ENCODE measurements at places on chromosomes 13 and 19.

DNA sequence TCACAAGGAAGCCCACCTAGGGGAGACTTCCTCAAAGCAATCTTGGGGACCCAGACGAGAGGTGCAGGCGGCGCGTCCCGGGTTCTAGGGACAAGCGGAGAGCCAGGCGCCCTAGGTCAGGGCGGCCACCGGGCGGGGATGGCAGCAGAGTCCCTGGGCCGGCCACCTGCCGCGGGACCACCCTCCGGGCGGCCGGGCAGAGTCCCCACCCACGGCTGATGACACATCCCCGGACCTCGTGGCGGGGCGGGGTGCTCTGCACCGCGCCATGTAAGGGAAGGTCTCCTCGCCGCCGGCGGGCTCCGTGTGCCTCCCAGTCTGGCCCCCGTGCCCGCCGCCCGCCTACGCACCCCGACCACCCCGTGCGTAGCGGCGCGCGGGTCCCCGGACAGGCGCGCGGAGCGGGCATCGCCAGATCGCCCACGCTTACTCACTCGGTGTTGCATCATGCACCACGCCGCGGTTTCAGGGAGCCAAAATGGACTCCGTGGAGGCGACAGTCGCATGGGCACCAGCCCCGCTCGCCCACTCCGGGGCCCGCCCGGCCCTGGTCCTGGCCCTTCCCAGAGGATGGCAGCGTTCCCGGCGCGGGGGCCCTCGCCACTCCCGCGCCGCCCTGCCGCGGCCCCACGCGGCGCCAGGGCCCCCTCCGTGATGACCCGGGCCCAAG is 643 bp downstream of the SLC7A1 start:
- peak; percentile 50 for DNase-seq

DNA sequence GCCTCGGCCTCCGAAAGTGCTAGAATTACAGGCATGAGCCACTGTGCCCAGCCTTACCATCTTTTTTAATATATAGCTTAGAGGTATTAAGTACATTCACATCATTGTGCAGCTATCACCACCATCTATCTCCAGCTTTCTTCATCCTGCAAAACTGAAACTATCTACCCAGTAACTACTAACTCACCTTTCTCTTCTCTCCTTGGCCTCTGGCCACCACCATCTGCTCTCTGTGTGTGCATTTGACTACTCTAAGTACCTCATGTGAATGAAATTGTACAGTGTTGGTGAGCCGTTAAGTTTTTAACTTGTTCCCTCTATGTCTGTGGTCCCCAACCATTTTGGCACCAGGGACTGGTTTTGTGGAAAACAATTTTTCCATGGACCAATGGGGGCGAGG is 56.1 kb downstream of the CDK8 start:
- DNase-seq: no peak

- DNase-seq: no peak
Measured at GRCh38 chr19:40410030-40410389, 3.2 kb downstream of the PRX start.

DNA sequence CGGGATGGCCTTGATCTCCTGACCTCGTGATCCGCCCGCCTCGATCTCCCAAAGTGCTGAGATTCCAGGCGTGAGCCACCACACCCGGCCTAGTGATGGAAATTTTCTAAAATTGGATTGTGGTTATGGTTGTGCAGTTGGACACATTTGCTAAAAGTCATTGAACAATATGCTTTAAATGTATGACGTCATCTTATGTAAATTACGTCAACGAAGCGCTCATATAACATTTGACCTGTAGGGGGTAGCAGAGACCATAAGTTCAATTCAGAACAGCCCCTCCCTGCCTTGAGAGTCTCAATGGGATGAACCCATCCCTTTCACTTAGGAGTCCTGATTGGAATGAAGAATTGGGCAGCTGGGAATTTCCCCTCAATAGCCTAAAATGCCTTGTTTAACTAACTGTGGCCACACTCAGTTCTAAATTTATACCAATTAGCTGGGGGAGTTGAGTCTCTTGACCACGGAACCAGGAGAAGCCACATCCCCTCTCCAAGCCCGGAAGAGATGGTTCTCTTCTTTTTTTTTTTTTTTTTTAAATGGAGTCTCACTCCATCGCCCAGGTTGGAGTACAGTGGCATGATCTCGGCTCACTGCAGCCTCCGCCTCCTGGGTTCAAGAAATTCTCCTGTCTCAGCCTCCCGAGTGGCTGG is 15.2 kb upstream of the TLE6 start:
- peak; percentile 38 for DNase-seq

GRCh38 chr13:102692491-102692826 is 2.4 kb downstream of the METTL21C start:
- no peak for DNase-seq

- DNase-seq: no peak
Measured at GRCh38 chr19:12751635-12752034, at the start of gene BEST2. BEST2 (plus strand) TSS chr19:12751791; CDS start chr19:12752593, 802 bp downstream.

- DNase-seq: no peak
Measured at GRCh38 chr13:30872276-30872594, 33.8 kb upstream of the MEDAG start.

- DNase-seq: no peak
Measured at GRCh38 chr19:7552781-7553180, 17.3 kb downstream of the PNPLA6 start.

Measured in mammary epithelial cell (primary cell).